Stimulated activated CD4-positive, alpha-beta T cell treated with anti-CD3 and anti-CD28 coated beads, Interleukin-1b, Interleukin-23, amount 100 ng/mL, for 24 hours (primary cell): ENCODE measurements at places on chromosomes 12 and 14.

- DNase-seq, result no peak
These were observed 3.4 kb downstream of the MMP17 start for GRCh38 chr12:131831635-131832041.

DNA sequence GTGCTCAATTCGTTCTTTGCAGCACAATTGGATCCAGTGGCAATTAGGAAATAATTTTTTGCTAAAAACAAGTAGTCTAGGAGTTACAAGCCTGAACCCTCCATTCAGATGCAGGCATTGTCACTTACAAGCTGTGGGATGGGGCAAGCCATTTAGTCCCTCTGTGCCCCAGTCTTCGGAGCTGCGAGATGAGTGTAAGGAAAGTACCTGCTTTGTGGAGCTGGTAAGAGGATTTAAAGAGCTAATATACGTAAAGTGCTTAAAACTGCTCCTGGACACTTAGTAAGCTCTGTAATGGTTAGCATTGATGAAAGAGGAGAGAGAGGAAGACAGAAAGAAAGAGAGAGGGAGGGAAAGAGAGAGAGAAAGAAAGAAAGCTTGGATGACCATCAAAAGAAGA is 112.5 kb downstream of the LGMN start:
- DNase-seq, result no peak

DNA sequence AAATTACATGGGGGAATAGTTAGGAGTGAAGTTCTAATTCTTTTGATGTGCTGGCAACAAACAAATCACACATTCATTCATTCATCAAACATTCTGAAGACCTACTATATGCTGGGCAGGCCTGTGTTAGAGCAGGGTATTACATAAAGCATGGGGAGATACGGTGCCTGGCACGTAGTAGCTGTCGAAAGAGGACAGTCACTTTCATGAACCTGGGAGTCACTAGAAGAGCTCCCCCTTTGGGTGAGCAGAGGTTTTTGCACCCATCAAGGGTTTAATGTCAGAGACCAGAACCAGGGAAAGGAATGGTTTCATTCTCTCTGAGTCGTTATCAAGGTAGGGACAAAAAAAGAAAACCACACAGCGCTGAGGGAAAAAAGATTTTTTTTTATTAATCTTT is 10.0 kb downstream of the LHX5 start:
- no peak for DNase-seq

- DNase-seq, result no peak
These were observed 24.6 kb downstream of the DDX47 start for GRCh38 chr12:12837813-12838153.

- no peak for DNase-seq
These were observed 182.2 kb downstream of the AACS start for GRCh38 chr12:125247477-125247876.

DNA sequence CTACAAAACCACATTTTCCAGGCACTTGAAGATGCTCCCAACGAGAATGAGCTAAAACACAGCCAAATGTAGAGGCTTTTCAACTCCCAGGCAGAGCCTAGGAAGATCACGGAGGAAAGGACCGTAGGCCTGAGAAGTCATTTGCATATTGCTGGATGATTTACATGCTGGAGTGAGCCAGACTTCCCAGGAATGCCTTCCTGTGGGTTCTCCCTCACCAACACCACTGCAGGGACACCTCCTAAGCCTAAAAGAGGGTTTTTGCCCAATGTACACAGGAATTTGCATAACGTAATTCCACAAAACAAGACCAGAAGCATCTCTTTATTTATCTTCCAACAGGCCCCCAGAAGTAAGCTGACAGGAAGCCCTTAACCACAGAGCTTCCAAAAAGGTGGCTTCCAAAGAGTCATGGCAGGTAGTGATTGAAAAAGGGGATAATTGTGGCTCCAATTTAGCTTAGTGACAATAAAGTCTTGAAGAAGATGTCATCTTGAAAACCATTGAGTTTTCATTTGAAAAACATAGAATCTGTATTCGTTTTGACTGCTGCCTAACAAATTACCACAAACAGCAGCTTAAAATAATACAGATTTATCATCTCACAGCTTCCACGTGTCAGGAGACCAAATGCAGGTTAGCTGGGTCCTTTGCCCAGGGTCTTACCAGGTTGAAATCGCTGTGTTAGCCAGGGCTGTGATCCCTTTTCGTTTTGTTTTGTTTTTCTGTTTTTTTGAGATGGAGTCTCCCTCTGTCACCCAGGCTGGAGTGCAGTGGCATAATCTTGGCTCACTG is 116.2 kb downstream of the EGLN3 start:
- DNase-seq, result no peak

- no peak for DNase-seq
These were observed 589 bp upstream of the ZNF219 start for GRCh38 chr14:21098892-21099595.

DNA sequence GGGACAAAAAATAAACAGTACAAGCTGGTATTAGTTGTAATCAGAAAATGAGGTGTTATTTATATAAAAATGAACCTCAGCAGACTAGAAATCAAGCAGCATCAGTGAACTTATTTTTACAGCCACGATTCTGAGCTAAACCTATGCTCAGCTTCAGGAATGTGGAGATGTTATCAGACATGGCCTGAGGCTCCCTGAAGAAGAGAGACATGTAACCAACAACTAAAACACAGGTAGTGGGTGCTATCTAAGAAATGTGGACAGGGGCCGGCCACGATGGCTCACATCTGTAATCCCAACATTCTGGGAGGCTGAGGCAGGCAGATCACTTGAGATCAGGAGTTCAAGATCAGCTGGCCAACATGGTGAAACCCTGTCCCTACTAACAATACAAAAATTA is 534.3 kb downstream of the VRK1 start:
- no peak for DNase-seq

- no peak for DNase-seq
These were observed 77.2 kb downstream of the FERMT2 start for GRCh38 chr14:52873694-52874093.

DNA sequence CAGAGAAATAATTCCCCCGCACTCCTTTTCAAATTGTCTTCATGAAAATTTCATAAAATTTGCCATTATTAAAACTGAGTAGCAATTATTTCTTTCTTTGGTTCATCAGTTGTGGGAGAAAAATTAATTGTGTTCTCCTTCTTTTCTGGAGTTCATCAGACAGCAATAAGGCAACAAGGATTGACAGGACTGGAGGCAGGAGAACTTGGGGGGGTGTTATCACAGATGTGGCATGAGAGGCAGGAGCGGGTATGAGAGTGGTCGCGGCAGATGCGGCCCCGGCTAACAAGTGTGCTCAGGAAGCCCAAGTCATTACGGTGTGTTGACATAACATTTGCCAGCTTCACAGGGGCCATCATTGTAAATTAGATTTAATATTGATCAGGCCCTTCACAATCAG is 306.6 kb upstream of the TMPO start:
- no peak for DNase-seq

- DNase-seq, result no peak
These were observed 65.5 kb downstream of the SVOP start for GRCh38 chr12:108955225-108955835.

DNA sequence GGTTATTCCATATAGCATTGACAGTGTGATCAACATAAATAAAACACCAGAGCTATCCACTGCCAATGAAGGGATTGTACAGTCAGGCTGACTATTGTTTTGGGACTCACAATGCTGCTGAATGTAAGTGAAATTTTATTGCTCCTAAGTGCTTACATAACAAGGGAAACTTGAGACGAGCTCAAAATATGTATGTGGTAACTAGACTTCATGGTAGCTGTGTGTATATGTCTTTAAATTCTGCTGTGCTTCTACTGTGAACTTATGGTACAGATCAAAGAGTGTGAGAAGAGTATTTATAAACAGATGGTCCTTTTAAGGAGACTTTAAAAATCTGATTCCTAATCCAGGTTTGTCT is 6.9 kb downstream of the FLRT2 start:
- no peak for DNase-seq

DNA sequence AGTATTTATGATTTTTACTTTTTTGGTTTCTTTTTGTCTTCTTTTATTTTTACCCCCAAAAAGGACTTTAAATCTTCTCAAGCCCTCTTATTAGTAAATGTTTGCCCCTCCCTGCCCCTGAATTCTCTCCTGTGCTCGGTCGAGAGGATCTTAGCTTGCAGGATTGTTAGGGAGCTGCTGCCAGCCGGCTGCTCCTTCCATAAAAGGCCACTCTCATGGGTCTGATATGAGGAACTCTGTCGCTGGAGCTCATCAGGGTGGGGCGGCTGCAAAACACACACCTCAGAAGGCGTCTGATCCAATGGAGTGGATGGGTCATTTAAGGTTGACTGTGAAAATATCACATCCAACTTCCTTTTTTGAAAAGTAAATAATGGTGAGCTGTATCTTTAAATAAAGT is 8.5 kb downstream of the LTBR start:
- DNase-seq, result no peak

DNA sequence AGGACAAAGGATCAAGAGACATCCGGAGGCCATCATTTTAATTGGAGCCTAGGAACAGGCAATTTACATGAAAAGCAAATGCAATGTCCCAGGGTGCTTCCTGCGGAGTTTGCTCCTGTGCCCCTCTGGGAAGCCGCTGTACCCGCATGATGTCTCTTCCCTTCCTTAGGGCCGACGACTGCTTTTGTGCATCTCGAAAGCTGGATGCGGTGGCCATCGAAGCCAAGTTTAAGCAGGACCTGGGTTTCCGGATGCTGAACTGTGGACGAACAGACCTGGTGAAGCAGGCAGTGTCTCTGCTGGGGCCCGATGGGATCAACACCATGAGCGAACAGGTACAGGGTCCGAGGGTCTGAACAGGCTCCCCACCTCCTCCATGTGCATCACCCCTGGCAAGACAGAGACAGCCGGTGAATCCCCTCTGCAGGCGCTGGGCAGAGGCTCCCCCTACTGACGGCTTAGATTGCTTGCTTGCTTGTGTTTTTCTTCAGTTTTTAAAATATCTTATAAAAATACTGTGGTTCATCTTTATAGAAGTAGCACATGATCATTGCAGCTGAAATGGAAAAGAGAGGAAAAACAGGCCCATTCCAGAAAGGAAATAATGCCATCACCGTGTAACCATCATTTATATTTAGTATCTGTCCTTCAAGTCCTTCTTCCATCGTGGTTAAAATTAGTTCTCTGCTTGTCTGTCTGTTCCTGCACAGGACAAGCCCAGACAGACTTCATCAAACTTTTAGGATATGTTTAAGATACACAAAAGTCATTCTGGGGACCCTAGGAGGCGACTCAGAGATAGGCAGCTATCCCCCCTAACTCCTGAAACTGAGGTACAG is 75.4 kb upstream of the PWP1 start:
- DNase-seq, result no peak

GRCh38 chr14:97975962-97976361 is 1178.8 kb downstream of the VRK1 start:
- no peak for DNase-seq

DNA sequence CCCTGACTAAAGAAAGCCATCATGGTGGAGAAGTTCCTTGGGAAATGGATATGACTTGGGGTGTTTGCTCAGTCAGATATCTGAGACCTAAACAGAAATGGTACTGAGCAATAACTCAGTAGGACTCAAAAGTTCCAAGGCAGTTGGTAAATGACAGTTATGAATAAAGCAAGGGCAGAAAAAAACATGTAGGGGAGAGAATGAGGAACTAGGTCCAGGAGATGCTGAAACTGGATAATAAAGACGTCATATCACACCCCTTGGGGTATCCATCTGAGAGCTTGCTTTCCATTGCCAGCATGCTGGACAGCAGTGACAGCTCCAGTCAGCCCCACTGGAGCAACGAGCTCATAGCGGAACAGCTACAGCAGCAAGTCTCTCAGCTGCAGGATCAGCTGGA is 37.5 kb downstream of the RPGRIP1 start:
- no peak for DNase-seq

DNA sequence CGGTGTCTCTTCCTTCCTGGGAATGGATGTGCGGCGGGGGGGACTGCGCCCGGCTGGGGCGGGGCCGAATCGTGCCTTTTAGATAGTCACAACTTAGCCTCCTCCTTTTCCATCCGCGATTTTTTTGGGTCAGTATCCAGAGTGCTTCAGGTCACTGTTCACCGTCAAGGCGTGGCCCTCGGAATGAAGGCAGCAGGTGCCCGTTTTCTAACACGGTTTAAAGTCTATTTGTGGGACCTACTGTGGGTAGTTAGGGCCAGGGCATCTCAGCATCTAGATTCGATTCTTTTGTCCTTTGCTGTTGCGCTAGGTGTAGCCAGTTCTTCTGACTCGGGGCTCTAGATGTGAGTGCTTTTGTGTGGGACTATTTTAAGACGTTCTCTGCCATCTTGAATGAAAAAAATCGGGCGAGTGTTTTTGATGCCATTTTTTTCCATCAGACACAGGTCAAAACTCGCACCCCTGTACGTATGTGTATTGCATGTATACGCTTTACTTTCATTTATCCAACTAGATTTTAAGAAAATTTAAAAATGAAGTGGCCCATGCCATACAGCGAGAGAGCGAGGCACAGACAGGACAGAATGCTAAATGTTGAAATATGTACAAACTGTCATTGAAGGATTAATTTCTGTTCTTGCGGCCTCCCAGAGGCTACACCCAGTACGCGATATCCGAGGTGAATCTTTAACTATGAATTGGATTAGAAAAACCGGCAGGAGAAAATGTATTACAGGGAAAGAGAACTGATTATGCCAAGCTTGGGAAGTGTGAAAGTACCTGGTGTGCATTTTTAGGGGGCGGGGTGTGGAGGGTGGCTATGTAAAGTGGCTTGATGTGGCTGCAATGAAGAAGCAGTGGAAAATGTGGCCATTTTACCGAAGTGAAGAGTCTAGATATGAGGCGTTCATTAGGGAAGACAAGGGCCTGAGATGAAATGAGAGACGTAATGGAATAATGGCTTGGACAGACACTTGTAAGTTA is 835 bp downstream of the VEZT start:
- peak; percentile 49 for DNase-seq

- no peak for DNase-seq
These were observed 73.9 kb downstream of the SLC25A47 start for GRCh38 chr14:100397005-100397404.

DNA sequence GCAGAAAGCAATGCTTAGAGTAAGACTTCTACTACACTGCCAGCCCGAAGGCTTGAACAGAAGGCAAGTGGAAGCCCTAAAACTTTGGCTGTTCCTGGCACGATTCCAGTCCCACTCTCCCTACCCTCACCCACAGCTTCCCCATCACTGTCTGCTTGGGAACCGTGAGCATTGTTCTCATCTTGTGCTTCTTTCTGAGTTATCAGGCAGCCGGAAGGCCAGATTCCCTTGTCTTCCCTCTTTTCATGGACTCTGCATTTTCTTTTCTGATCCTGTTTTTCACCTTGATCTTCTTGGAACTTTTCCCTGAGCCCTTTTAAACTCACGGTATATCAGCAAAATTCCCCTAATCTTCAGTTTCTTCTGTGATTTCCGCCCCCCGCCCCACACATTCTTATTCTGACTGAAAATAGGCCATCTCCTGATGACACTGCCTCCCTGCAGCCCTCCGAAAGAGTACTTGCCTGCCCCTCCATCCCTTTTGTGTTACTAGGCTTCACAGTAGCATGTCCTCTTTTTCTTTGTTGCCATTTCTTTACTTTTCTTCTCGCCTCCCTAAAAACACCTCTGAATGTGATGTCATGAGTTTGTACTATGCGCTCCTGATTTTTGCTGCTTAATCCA is 29.9 kb downstream of the RCOR1 start:
- peak; percentile 4 for DNase-seq

- no peak for DNase-seq
These were observed 12.6 kb downstream of the NOPCHAP1 start for GRCh38 chr12:104998423-104999346.
